ENCODE measurements at places on chromosomes 6 and 20. TPM values are rescaled to one million over a fixed set of nuclear protein-coding genes. Genes with fewer than 3 reads are reported as not detected.

TNNC2 gene
- total RNA-seq, result not detected

TUBB1 gene
- total RNA-seq, result not detected

SLC22A7 gene
- not detected for total RNA-seq

RAET1L gene
- total RNA-seq, result not detected

ARFGEF2 gene
- 35.8 TPM for total RNA-seq

TREM1 gene
- total RNA-seq, result not detected

RNGTT gene
- 10.5 TPM for total RNA-seq

BPIFB1 gene
- not detected for total RNA-seq

NOTCH4 gene
- total RNA-seq, result 0.83 TPM

ABHD16B gene
- not detected for total RNA-seq

FNDC11 gene
- total RNA-seq, result 0.34 TPM

BIRC7 gene
- total RNA-seq, result not detected

CALHM6 gene
- total RNA-seq, result 0.94 TPM

KCNB1 gene
- 21.3 TPM for total RNA-seq

UBE2C gene
- 21.3 TPM for total RNA-seq

METTL24 gene
- total RNA-seq, result not detected

PCK1 gene
- not detected for total RNA-seq

ID1 gene
- 8.2 TPM for total RNA-seq

RRAGD gene
- 4.5 TPM for total RNA-seq

ANKRD66 gene
- not detected for total RNA-seq

GCNT2 gene
- total RNA-seq, result 0.19 TPM

Data from osteocyte (in vitro differentiated cells).